Mononuclear cell (primary cell): ENCODE measurements at places on chromosomes 4 and X. TPM values are rescaled to one million over a fixed set of nuclear protein-coding genes. Genes with fewer than 3 reads are reported as not detected.

NPY2R gene
- not detected for total RNA-seq

ARHGEF38 gene
- not detected for total RNA-seq

PCGF3 gene
- 49.7 TPM for total RNA-seq

ZXDA gene
- 27.4 TPM for total RNA-seq

TNMD gene
- total RNA-seq: not detected

AREG gene
- total RNA-seq: 20.1 TPM

GAGE2A gene
- total RNA-seq: not detected

GPR82 gene
- under 0.01 TPM for total RNA-seq

FANCB gene
- 5.4 TPM for total RNA-seq

TCEAL3 gene
- total RNA-seq: 2.4 TPM

ENPP6 gene
- total RNA-seq: not detected

CENPC gene
- 167 TPM for total RNA-seq

SPANXB1 gene
- total RNA-seq: not detected

CT83 gene
- total RNA-seq: not detected

NXF2B gene
- total RNA-seq: not detected

EGFL6 gene
- not detected for total RNA-seq

NAA11 gene
- not detected for total RNA-seq

GAGE12J gene
- not detected for total RNA-seq

SLC7A11 gene
- total RNA-seq: 1.9 TPM

HMX1 gene
- total RNA-seq: not detected

SLC49A3 gene
- total RNA-seq: 2.9 TPM

INTU gene
- total RNA-seq: 0.10 TPM

BEX5 gene
- 6.8 TPM for total RNA-seq

GABRQ gene
- under 0.01 TPM for total RNA-seq
